ENCODE measurements at places on chromosomes 5 and 9.

- no peak for DNase-seq
These were observed 254.6 kb upstream of the SLC24A2 start for GRCh38 chr9:20043461-20043860.

- peak; percentile 11 for DNase-seq
These were observed 111.5 kb downstream of the KDM4C start for GRCh38 chr9:6869081-6869948.

DNA sequence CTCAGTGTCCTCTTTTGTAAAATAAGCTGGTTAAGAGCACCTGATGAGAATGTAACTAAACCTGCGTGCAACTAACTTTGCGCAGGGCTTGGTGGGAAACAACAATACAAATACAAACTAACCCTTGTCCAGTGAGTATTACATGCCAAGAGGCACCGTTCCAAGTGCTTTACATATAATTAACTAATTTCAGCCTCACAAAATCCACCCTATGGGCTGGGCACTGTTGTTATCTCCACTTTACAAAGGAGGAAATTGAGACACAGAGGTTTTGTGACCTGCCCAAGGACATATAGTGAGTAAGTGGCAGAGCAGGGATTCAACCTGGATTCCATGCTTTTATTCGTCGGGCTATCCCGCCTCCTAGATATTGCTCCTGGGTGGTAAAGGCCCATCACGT, 26.2 kb upstream of the TNIP1 start:
- no peak for DNase-seq

GRCh38 chr9:131609099-131609830, 63.9 kb downstream of the PRRT1B start:
- no peak for DNase-seq

GRCh38 chr5:162931501-162931900, 505.9 kb upstream of the CCNG1 start:
- DNase-seq = no peak

DNA sequence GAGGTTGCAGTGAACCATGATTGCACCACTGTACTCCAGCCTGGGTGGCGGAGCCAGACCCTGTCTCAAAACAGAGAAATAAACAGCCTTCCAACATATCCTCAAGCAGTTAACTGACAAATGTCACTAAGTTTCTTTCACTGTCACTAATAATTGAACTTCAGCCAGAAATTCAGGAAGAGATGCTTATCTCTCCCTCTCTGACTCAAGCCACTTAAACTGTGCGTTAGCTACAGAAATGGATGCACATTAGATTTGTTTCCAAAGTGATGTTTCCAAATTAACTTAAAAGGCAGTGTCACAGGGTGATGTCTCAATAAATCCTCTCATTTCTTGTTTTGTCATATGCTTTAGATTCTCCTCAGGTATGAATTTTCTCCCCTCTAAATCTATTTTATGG, 164.9 kb downstream of the KDM4C start:
- no peak for DNase-seq

DNA sequence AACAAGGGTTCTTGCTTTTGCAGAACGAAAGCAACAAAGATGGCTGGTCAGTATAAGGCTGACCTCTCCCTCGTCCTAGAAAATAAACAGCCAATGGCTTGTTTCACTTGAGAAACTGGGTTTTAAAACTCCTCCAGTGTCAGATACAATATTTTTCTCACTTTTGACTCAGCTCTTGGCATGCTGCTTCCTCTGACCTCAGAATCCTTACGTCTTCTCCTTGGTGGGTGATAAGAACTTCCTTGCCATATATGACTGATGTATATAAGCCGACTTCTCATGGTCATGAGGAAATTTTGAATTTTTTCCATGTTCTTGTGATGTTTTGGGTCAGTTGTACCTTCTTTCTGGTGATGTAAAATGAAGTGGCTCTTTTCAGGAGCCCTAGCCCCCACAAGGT, 3.8 kb downstream of the ZNF618 start:
- DNase-seq = no peak

All from iPS DF 6.9 (cell line).